Eye (tissue), 1 donor: ENCODE measurements at places on chromosomes 7 and 10.
A peak's percentile ranks its signal among the peaks of the same experiment; 100 is the strongest.

DNA sequence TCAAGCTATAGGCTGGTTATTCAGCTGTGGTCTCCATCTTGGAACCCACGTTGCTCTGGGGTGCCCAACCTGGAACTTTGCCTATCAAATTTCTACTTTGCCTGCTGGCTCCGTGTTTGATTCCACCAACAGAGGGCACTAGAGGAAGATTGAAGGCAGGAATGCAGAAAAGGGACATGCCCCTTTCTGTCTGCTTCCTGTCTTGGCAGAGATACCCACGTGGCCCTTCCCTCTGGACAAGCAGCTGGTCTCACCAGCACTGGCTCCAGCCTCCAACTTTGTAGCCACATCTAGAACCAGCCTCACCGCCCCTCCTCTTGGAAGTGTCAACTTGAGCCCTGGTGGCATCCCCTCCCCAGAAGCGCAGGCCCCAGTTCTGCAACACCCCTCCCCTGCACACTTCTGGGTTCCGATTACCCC is 52.1 kb upstream of the ZNF438 start:
- peak; percentile 68 for DNase-seq

- peak; percentile 26 for DNase-seq
These were observed 16.6 kb downstream of the BUD23 start for GRCh38 chr7:73700069-73700423.

DNA sequence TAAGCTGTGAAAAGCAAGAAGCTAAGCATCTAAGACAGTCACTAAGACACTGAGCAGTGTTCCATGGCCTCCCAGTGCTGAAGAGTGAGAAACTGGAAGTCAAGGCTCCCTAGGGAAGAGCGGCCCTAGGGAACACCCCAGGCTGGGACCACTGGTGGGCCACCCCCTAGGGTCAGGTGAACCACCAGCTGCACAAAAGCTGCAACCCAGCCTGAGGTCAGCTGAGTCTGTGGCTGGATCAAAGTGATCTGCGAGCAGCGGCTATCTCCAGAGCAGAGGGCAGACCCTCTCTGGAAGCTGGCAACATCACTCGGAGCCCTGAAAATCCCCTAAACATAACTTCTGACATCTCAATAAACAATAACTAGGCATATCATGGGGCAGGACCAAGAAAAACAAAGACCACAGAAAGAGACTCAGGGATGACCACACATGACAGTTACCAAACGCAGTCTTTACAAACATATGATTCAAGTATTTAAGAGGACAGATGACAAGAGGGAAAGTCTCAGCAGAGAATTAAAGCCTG is 125.8 kb downstream of the DLG5 start:
- DNase-seq, result no peak

DNA sequence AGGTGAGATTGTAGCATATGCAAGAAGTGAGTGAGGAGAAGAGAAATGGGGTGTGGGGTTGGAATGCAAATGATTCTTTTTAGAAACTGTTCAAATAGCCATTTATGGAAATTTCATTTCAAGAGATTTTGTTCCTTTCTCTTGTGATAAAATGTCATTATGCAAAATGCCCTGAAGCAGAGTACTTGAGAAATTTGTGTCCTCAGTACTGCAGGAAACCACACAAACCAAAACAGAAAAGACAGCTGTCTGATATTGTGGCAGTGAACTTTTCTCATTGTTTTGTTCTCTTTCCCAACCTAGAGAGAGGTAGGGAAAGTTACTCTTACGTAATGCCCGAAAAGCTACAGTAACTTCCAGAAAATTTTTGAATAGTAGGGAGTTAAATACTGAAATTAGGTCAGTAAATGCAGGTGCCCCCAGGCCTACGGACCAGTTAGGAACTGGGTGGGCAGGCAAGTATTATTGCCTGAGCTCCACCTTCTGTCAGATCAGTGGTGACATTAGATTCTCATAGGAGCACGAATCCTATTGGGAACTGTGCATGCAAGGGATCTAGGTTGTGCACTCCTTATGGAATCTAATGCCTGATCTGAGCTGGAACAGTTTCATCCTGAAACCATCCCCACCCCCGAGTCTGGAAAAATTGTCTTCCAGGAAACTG is 34.0 kb downstream of the DLD start:
- no peak for DNase-seq

GRCh38 chr10:17836942-17837341 is 27.8 kb downstream of the MRC1 start:
- peak; percentile 34 for DNase-seq

- DNase-seq, result peak; percentile 89
These were observed at the start of gene CH25H for GRCh38 chr10:89207181-89207800. Gene CH25H, minus strand, starts transcription at chr10:89207317. Its CDS starts 25 bp downstream, at chr10:89207292.
